ENCODE measurements at places on chromosomes 7 and 10.

DNA sequence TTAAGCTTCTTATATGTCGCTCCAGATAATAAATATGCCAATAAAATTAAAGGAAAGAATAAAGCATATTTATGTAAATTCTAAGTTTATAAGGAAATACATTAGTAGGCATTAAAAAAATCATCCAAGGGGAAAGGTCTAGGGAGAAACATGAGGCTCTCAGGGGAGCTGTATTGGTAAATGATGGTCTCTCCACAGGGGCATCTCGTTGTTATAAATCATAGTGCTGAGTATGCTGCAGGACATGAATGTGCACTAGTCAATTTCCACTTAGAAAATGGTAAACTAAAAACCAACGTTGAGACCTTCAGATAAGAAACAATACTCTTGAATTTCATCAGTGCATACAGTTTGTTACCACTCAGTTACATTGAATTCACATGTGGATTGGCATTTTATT lies 194.0 kb upstream of the AHR start:
- no peak for DNase-seq

DNA sequence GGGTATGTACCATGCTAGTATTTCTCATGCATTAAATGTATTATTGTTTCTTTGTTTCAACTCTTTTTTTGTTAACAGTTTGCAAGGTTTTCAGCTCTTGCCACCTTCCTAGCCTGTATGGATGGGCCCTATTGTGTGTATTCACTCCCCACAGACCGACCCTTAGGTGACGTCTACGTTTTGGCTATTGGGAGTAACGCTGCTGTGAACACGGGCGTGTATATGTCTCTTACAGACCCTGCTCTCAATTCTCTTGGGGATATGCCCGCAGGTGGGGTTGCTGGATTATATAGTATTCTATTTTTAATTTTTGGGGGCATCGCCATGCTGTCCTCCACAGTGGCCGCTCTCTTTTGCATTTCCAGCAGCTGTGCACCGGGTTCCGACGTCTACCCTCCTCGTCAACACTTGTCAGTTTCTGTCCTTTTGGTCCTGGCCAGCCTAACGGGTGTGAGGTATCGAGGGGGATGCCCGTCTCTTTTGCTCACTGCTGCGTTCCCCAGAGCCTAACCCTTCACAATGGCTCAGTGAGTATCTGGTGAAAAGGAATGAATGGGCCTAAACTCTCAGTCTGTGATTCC lies 64.1 kb upstream of the GNA12 start:
- no peak for DNase-seq

DNA sequence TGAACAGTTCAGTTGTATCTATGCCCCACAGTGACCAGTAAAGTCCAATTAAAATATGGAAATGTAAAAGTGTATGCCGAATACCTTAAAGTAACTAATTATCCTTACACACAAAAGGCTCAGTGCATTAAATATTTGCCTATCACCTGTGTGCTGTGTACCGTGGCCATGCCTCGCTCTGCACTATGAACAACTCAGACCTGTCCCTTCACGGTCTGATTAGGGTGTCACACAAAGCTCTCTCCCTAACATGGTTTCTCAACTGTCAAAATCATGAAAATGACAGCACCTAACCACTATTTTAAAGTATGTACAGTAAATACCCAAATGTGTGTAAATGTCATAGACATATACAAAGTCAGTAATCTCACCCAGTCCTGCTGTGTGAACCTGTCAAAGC lies 43.1 kb downstream of the STK17A start:
- no peak for DNase-seq

DNA sequence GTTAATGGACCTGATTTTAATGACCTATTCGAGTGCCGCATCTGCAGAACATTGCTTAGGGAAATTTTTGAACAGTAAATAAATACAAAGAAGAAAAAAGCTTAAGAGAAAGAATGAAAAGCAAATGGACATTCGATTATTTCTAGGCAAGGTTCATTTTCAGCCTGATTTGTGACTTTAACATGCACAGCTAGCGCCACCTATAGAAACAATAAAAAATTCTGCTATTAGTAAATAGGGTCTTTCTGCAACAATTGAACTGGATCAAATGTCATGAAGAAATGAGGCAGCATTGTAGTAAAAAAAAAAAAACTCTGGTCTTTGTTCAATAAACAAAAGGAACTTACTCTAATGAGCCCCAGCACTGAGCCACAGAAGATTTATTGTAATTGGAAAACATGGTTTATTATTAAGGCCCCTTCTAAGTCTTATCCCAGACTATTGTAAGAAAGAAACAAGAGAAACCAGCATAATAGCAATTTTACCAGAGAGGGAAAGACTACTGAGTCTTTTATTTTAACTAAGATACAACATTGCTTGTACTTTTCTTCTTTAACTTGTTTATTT lies 41.4 kb upstream of the GHITM start:
- no peak for DNase-seq

DNA sequence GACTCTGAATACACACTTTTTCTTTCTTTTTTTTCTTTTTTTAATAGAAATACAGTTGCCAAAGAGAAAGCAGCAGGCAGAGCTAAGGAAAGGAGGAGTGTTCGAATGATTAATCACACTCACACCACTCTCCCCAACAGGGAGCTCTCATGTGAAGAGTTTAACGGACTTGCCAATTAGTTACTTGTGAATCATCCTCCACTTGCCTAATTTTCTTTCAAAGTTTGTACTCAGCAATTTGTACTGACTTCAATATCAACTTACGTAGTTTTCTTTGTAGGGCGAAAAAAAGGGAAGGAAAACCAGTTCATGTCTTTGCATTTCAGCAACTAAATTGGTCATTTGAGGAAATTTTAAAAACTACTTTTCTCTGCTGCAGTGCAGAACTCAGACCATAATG lies 109.2 kb downstream of the PIP4K2A start:
- no peak for DNase-seq

DNA sequence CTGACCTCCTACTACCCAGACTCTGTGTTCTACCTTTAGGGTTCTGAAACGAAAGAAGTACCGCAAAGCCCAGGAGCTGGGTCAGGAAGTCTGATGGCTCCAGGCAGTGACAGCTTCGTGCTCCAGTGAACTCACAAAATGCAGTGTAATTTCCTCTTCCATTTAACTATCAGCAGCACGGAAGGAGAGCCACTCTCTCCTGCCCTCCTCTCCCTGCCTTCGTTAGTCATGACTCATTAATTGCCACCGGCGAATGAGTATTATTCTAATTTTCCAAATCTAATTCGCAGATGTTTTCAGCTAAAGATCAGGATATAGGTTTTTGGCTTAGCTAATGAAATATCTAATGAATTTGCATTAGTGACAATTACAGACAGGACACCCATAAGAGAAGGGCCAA lies 1262.0 kb downstream of the TYW1 start:
- no peak for DNase-seq

All from CD4-positive, alpha-beta T cell treated with Interferon alpha-2 for 1 hour (primary cell).